ENCODE measurements at places on chromosomes 13 and 19.
A peak's percentile ranks its signal among the peaks of the same experiment; 100 is the strongest.

- no peak for DNase-seq
These were observed 8.3 kb upstream of the TLE6 start for GRCh38 chr19:2969104-2969504.

- no peak for DNase-seq
These were observed 389.2 kb downstream of the EFNB2 start for GRCh38 chr13:106145997-106146864.

GRCh38 chr19:4908781-4909155 lies 533 bp upstream of the UHRF1 start:
- DNase-seq: no peak

- DNase-seq: no peak
These were observed 116.1 kb downstream of the DNAJC3 start for GRCh38 chr13:95793018-95793555.

DNA sequence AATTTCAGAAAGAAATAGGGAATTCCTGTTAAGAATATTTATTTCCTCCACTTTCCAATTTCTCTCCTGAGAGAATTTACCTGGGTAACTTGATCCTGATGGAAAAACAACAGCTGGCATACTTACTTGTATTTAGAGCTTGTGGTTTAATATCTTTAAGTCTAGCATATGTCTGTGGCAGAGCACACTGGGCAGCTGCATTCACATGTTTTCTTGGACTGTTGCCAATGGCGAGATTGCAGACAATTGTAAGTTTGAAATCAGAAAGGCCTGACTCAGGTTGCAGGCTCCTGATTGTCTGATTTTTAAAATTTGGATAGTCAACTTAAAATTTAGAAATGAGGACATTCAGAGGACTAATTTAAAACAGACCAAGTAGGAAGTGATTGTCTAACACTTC lies 66.9 kb downstream of the NHLRC3 start:
- no peak for DNase-seq

DNA sequence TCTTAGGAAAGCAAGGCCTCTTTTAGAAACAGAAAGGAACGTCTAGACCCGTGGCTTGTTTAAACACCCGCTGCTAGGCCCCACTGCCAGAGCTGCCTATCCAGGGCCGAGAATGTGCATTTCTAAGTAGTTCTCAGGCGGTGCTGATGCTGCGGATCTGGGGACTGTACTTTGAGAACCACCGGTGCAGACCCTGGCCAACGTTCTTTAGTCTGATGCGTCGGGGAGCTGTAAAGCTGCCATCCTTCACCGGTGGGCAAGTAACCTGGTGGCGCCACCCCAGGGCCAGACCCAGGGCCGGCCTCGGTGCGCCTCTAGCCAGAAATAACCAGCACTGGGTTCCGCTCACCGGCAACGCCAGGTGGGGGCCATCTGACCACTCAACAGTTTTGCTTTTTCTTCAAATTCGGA lies 47.1 kb downstream of the TGDS start:
- peak; percentile 10 for DNase-seq

- peak; percentile 86 for DNase-seq
These were observed 3.2 kb downstream of the CCDC194 start for GRCh38 chr19:17390665-17391370.

DNA sequence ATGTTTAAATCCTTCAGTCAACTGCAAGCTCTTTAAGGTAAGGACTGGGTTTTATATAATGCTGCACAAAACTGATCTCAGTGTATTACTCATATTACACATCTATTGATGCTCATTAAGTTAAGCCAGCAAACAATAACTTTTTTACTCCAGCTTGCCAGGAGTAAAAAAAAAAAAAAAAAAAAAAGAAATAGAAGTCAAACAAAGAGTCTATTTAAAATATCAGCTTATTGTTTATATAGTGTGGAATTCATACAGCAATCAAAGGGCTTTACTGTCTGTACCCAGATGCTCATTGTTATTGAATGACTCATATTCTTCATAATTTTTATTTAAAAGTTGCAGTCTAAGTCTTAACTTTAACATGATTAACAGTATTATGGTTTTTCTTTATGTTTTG lies 21.8 kb upstream of the KBTBD7 start:
- DNase-seq: no peak

GRCh38 chr13:59601993-59602392 lies 561.7 kb downstream of the DIAPH3 start:
- no peak for DNase-seq

GRCh38 chr19:16851031-16851712 lies 22.0 kb downstream of the SIN3B start:
- no peak for DNase-seq

DNA sequence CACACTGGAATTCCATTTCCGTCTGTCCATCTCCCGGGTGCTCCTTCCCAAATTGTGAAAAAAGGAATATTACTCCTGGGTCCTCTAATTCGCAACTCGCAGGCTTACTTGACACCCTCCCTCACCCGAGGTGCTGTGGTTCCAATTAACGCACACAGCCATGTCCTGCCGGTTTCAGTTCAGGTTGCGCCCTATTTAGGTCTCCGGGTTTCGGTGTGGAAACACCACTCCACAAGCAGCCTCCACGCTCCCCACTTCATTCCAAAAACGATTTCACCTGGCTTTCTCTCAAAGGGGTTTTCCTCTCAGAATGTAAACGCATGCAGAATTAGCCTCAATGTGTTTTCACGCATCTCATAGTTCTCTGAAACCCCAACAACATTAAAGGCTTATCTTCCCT lies 37.9 kb downstream of the NAXD start:
- DNase-seq: no peak

- DNase-seq: no peak
These were observed 22.0 kb downstream of the COL4A1 start for GRCh38 chr13:110284779-110285484.

DNA sequence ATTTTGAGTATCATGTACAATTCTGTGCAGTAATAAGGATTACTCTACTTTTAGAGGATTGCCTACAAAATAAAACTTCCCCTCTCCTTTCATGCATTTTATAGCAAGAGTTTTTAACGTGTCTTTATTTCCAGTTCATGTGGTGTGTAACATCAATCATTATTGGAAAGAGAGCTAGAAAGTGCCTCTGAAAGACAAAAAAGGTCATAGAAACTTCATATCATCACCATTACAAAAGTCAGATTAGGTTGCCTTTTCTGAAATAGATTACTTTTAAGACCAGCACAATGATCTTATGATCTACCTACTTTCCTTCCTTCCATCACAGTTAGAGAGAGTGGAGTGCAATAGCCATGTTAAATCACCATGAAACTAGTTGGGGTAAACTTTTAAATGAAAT lies 12.6 kb downstream of the DACH1 start:
- DNase-seq: no peak

- DNase-seq: no peak
These were observed 421 bp upstream of the GPR12 start for GRCh38 chr13:26760832-26761582.

DNA sequence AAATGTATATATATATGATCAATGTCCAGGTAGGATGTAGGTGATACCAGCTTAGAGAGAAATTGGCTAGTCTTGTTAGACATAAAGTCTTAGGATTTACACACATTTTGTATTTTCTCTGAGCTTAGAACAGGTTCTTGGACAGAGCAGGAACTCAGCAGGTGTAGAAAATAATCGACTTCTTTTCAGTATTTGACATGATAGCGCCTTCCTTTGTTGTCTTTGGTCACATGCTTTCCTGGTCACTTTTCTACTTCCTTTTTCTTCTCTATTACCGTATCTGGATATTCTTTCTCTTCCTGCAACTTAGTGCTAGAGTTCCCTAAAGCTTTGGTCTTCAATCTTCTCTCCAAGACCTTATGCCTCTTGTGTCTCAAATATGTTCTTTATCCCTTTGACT lies 107.4 kb downstream of the LRCH1 start:
- no peak for DNase-seq

DNA sequence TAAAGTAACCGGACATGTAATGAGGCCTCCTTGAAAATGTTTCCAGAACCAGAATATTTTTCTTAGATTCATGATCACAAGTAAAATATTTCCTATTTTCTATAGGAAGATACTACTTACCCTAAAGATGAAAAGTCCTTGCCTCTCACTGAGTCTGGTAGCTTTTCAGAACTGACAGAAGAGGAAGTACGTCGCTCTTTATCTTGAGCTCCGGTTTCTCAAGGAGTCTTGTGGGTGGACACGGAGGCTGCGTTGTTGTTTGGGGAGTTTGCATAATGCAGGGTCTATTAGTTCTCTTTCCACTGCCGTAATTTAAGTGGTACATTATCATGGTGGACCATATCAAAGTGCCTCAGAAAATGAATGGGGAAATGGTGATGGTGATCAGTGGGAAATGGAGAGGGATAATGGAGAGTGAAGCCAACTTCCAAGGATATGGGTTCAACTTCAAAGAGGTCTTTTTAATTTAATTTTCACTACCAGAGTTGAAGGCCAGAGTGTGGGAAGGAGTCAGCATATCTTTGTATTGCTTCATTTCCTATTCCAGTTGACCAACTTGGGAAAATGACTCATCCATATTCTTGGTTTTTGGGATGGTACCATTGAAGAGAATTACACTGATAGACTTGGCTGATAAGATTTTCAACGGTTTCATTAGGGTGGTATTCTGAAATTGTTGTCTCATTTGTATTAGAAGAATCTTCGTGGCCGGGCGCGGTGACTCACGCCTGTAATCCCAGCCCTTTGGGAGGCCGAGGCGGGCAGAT lies 23.4 kb downstream of the MBD3L2B start:
- DNase-seq: no peak

- DNase-seq: no peak
These were observed 15.4 kb downstream of the FCHO1 start for GRCh38 chr19:17766543-17767131.

- no peak for DNase-seq
These were observed 13.2 kb downstream of the DNAJC15 start for GRCh38 chr13:43036351-43037250.

- DNase-seq: no peak
These were observed 748 bp upstream of the SIGLEC8 start for GRCh38 chr19:51458899-51459505.

DNA sequence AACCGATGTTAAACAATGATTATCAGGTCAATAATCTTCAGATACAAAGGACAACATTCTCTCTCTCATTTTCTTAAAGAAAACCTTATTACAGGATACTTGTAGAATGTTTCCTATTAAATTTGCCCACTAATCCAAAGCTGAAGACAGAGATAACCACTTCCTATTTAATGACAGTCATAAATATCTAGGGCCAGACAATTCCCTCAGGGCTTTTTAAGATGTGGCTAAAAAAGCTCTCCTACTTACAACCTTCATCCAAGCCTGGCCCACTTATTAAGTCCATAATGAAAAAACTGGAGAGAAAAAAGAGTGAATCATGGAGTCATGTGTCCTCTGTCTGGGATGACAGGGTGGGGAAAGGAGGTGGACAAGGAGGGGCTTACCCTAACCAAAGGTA lies 235.9 kb downstream of the KLF12 start:
- DNase-seq: no peak

Measured in T-helper 1 cell (primary cell).